Activated naive CD8-positive, alpha-beta T cell treated with anti-CD3 and anti-CD28 coated beads for 36 hours (primary cell): ENCODE measurements at places on chromosomes 16 and 17. TPM values are rescaled to one million over a fixed set of nuclear protein-coding genes. Genes with fewer than 3 reads are reported as not detected.

MAF gene
- 0.54 TPM for total RNA-seq

SPATA32 gene
- 0.68 TPM for total RNA-seq

CPNE7 gene
- total RNA-seq = 5.7 TPM

MCRIP1 gene
- 45.4 TPM for total RNA-seq
